ENCODE measurements at places on chromosomes 4 and X. TPM values are rescaled to one million over a fixed set of nuclear protein-coding genes. Genes with fewer than 3 reads are reported as not detected.

GRCh38 chrX:72635930-72636329 lies 63.3 kb upstream of the HDAC8 start:
- DNase-seq = no peak

- DNase-seq = no peak
Measured at GRCh38 chr4:180610324-180610723, 1632.9 kb upstream of the TENM3 start.

DNA sequence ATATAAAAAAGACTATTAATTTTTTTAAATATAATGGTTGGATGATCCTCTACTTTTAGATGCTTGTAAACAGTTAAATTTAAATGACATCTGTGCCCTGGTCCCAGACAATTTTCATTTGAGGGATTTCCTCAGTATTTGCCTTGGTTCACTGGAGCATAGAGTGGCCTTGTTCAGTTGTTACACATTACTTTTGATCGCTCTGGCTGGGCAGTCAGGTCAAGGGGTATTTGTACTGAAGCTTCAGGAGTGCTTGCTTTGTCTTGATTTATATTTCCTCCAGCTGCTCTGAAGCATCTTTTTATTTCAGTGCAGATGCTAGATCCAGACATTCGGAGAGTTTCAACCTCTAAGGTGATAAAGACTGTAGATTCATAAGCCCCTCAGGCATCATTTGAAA lies 50.0 kb downstream of the COMMD8 start:
- no peak for DNase-seq

DNA sequence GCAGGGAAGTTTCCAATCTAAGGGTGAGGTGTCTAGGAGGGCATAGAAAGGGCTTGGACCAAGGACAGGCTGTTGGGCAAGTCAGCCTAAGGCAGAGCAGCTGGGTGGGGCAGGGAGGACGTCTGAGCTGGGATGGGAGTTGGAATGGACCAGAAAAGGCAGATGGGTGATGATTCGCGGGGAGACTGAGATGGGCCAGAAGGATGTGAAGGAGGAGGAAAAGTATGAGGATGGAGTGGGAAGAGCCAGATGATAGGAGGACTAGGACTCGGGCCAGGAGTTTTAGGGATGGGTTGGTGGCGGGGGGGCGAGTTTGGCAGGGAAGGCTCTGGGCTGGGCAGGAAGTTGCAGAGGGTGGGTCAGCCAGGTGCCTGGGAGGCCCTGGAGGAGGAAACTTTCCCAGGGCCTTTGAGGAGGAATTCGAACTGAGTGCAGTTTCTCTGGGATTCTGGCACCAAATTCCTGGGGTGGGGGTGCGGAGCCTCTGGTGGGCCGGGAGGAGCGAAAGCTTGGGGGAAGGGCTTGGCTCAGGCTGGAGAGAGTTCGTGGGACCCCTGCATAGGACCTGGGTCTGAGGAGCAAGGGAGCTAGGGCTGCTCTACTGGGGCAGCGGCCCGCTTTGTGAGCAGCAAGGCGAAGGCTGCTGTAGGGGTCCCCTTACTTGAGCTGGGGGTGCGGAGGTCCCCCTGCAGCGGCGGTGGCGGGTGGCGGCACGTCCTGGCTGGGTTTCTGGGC lies 8.7 kb upstream of the TIMP1 start:
- DNase-seq = peak; percentile 76

DNA sequence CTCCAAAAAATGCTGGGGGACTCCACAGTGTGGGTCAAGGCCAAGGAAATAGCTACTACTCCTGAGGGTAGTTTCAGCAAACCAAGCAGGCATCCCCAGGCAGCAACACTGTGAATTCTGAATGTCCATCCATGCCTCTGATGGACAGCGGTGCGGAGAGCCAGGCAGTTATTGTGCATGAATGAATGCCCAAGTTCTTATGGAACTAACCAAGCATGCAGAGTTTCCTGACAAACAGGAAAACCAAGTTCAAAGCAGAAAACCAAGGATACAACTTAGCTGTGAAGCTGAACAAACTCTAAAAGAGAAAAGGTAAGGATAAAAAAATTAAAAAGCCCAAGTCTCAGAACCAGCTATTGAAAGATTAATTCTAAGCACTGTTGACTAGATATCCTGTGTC lies 642.6 kb upstream of the HS3ST1 start:
- no peak for DNase-seq

GRCh38 chr4:101037938-101038413 lies 309.4 kb downstream of the PPP3CA start:
- no peak for DNase-seq

GRCh38 chr4:97720869-97721432 lies 422.3 kb downstream of the STPG2 start:
- peak; percentile 30 for DNase-seq

DNA sequence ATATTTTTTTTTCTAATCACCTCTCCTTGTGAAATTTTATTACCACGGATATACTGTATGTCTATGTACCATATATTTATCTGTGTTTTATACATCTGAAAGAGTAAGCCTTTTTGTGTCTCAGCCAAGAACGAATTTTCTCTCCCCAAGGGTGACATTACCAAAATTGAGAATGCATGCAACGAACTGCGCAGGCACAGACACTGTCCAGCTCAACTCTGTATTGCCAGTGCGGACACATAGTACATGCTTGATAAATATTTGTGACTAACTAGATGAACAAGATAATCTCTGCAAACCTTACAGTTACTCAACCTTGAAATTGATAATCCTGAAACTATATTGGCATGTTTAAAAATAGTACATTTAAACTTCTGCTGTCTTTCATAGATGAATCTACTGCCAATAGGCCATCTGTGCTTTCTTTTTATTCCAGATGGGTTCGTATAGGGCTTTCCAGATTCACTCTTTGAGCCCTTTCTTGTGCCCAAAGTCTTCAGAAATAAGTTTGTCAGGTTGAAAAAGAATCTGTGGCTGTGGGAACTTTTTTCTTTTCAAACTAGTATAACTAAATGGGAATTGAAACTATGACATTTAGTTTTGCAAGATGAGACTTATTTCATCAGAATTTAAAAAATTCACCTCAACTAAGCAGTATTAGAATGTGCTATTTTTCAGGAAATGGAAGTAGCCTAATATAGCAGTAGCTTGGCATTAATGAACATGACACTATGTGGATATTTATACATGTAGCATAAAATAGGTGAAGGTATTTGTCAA lies 38.9 kb downstream of the DTHD1 start:
- no peak for DNase-seq

- DNase-seq = no peak
Measured at GRCh38 chr4:185322803-185323202, 72.9 kb downstream of the LRP2BP start.

- DNase-seq = peak; percentile 12
Measured at GRCh38 chr4:68904786-68905185, 46.8 kb downstream of the UGT2A3 start.

GRCh38 chrX:155632431-155633100 lies 19.8 kb upstream of the TMLHE start:
- peak; percentile 4 for DNase-seq

GRCh38 chr4:184853436-184853835 lies 27.7 kb upstream of the ACSL1 start:
- DNase-seq = no peak

DNA sequence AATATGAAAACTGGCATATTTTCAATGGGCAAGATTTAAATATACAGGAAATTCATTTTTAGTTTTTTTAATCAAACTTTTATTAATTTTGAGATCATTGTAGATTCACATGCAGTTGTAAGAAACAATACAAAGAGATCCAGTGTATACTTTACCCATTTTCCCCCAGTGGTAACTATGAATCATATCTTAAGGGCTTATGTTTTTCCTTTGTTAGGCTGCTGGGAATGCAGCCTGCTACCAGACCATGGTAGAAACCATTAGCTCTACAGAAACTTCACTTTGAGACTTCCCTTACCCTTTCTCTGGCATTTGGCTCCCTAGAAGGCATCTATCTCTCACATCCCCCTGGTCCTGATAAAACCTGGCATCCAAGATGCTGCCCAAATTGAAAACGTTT lies 147.6 kb upstream of the EOLA2 start:
- peak; percentile 45 for DNase-seq

GRCh38 chr4:148062301-148062950 lies 330.5 kb downstream of the ARHGAP10 start:
- DNase-seq = no peak

GRCh38 chrX:69968950-69969349 lies 80.8 kb downstream of the AWAT2 start:
- no peak for DNase-seq

- no peak for DNase-seq
Measured at GRCh38 chr4:93029769-93030168, 726.0 kb downstream of the GRID2 start.

DNA sequence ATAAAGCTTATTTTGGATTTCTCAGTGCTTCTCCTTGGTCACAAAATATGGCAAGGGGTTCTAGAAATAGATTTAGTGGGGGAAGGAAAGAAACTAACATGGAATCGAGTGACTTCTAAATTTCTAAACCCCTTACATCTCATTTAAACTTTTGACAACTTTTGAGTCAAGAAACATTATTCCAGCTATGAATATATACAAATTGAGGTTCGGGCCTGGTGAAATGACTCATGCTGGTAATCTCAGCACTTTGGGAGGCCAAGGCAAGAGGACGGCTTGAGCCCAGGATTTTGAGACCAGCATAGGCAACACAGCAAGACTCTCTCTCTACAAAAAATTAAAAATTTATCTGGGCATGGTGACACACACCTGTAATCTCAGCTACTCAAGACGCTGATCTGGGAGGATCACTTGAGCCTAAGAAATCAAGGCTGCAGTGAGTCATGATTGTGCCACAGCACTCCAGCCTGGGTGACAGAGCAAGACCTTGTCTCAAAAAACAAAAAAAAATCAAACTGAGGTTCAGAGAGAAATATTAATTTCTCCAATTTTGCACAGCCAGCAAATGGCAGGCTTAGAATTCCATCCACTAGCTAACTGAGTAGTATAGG lies 99.8 kb downstream of the ANXA3 start:
- no peak for DNase-seq

- no peak for DNase-seq
Measured at GRCh38 chrX:112826023-112826422, 14.6 kb downstream of the AMOT start.

The DMRTC1 gene
- not detected for total RNA-seq

The CYBB gene
- total RNA-seq = not detected

The TLR1 gene
- total RNA-seq = 3.2 TPM

The PRR27 gene
- not detected for total RNA-seq

The LONRF3 gene
- not detected for total RNA-seq

The HTRA3 gene
- 9.6 TPM for total RNA-seq

The CPLX1 gene
- total RNA-seq = not detected

The BTC gene
- not detected for total RNA-seq

The MCF2 gene
- 2.8 TPM for total RNA-seq

The GPR50 gene
- not detected for total RNA-seq

The TMPRSS11E gene
- not detected for total RNA-seq

The NAP1L2 gene
- 0.49 TPM for total RNA-seq

The AFM gene
- not detected for total RNA-seq

The PAGE2B gene
- total RNA-seq = not detected

The SERPINA7 gene
- not detected for total RNA-seq

The LNX1 gene
- total RNA-seq = 1.6 TPM

The HOPX gene
- total RNA-seq = 0.36 TPM

The ARMCX4 gene
- total RNA-seq = 25.4 TPM

The GPAT3 gene
- total RNA-seq = 10.7 TPM

The SLC26A1 gene
- total RNA-seq = 0.27 TPM
